ENCODE measurements at places on chromosomes 6 and 20.
A peak's percentile ranks its signal among the peaks of the same experiment; 100 is the strongest.

DNA sequence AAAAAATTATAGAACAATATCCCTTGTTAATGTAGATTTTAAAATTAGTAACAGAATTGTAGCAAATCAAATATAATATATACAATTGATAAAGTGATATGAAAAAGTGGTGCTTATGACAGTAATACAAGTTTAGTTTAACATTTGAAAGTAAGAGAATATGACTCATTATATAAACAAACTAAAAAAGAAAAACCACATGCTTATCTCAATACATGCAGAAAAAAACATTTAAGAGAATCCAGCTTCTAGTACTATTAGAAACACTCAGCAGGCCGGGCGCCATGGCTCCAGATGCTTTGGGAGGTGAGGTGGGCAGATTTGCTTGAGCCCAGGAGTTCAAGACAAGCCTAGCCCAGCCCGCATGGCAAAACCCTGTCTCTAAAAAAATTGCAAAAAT is 60.7 kb upstream of the LAMA2 start:
- DNase-seq: no peak

DNA sequence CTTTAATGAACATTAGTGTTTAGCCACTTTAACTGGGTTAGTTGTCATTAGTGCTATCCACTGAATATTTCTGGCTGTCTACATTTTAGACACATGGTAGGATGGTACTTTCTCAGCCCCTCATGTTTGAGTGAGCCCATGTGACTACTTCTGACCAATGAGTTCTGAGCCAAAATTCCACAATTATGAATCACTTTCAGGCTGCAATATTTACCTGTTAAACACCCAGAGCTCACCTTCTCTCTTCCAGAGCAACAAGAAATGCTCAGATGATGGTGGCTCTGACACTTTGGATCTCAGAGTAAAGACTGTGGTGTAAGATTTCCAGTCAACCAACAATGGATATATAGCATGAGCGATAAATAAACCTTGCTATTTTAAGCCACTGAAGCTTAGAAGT is 24.8 kb downstream of the SPACA1 start:
- no peak for DNase-seq

- no peak for DNase-seq
Measured at GRCh38 chr6:167731731-167732422, 94.8 kb upstream of the AFDN start.

- DNase-seq: no peak
Measured at GRCh38 chr6:18022398-18023231, 35.2 kb upstream of the KIF13A start.

DNA sequence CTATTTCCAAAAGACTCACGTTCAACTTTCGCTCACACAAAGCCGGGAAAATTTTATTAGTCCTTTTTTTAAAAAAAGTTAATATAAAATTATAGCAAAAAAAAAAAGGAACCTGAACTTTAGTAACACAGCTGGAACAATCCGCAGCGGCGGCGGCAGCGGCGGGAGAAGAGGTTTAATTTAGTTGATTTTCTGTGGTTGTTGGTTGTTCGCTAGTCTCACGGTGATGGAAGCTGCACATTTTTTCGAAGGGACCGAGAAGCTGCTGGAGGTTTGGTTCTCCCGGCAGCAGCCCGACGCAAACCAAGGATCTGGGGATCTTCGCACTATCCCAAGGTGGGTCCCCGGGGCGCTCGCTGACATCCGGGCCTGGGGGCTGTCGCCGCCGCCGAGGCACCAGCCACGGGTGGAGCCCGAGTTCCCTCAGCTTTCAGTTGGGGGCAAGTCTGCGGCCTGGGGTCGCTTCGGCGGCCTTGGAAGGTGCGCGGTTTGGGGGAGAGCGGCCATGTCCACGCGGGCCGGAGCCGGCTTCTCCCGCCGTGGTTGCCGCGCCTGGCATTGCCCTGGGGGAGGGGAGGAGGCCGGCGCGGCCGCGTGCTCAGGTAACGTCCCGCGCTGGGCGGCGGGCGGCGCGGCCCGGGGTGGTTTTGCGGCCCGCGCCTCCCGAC is 429 bp downstream of the AMD1 start:
- DNase-seq: no peak

GRCh38 chr6:34301408-34301807 is 52.6 kb upstream of the SMIM29 start:
- peak; percentile 97 for DNase-seq

DNA sequence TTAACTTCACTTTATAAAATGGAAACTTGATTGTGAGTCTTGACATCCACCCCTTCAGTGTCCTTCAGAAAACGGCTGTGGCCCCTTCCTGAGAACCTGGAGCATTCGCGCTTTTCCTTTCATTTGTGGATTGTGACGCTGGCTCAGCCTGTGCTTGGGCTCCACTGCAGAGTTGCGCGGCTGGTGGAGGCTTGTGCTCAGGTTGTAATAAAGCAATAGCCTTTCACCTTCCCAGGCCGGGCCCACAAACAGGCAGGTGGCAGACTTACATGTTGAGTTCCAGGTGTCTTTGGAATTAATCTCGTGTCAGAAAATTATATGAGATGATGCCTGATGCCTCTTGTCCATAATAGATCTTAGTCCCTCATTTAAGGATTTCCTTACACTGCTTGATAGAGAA is 199.9 kb downstream of the CDH4 start:
- DNase-seq: no peak
